DMS53 (cell line): ENCODE measurements at places on chromosomes 16 and 17.

DNA sequence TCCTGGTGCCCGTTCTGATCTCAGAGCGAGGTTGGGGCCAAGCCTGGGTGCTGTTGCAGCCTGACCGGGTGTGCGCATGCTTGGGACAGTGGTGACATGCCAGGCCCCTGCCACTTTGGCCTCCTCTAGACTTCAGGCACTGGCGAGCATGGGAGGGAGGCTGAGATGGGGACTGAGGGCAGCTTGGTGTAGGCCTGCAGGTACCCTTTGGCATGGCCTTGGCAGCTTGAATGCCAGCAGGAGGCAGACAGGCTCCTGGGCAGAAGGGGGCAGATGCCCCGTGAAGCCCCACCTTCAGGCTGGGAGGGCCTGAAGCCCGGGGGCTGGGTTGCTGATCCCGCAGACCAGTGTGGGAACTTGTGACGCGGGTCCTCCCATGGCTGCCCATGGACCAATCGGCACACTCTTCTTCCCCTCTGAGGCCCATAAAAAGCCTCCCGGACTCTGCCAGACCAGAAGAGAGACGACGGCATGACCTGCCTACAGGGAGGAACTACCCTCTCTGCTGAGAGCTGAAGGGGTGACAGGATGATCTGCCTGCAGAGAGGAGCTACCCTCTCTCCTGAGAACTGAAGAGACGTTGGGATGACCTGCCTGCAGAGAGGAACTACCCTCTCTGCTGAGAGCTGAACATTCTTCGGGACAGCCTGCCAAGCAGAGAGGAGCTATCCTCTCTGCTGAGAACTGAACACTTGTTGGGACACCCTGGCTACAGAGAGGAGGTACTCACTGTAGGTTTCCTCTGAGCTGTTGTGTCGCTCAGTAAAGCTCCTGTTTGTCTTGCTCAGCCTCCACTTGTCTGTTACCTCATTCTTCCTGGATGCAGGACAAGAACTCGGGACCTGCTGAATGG is 17.5 kb downstream of the RHOT1 start:
- DNase-seq, result no peak

- no peak for DNase-seq
Observed at GRCh38 chr16:80189476-80190175, 351.2 kb upstream of the DYNLRB2 start.

DNA sequence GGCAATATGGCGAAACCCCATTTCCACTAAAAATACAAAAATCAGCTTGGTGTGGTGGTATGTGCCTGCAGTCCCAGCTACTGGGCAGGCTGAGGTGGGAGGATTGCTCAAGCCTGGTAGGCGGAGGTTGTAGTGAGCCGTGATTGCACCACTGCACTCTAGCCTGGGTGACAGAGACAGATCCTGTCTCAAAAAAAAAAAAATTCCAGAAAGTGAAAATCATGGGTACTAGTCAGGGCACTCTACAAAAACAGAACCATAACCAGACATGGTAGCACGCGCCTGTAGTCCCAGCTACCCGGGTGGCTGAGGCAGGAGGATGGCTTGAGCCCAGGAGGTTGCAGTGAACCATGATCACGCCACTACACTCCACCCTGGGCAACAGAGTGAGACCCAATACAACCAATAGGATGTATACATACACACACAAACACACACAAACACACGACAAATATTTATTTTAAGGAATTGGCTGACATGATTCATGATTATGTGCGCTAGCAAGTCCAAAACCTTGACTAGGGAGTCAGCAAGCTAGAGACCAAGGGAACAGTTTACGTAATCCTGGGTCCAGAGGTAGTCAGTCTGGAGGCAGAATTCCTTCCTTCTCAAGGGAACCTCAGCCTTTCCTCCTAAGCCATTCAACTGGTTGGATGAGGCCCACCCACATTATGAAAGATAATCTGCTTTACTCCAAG is 11.6 kb upstream of the GP1BA start:
- no peak for DNase-seq

DNA sequence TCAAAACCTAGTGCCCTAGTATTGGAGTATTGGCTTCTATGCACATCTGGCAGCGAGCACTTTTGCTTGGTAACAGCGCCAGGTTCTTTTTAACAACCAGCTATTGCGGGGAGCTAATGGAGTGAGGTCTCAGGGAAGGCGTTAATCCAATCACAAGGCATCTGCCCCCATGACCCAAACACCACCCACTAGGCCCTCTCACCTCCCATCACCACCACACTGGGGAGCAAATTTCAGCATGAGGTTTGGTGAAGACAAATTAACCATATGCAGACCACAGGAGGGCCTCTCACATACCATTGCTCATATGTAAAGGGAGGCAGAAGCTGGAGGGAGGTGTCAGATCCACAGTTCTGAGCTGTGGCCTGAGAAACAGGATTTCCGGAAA is 893 bp upstream of the ODF4 start:
- no peak for DNase-seq

- no peak for DNase-seq
Observed at GRCh38 chr17:76243826-76244679, 3.8 kb upstream of the RNF157 start.

GRCh38 chr17:82332669-82333278 is 792 bp downstream of the SECTM1 start:
- peak; percentile 89 for DNase-seq

DNA sequence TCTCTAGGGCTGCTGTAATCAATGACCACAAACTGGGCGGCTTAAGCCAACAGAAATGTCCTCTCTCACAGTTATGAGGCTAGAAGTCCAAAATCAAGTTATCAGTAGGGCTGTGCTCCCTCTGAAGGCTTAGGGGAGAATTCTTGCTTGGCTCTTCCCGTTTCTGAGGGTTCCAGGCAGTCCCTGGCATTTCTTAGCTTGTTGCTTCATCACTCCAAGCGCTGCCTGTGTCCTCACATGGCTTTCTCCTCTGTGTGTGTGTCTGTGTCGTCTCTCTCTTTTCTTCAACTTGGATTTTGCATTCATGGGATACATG is 13.7 kb upstream of the CDC42EP4 start:
- DNase-seq, result no peak

- no peak for DNase-seq
Observed at GRCh38 chr17:58004060-58004459, 3.0 kb downstream of the SRSF1 start.

DNA sequence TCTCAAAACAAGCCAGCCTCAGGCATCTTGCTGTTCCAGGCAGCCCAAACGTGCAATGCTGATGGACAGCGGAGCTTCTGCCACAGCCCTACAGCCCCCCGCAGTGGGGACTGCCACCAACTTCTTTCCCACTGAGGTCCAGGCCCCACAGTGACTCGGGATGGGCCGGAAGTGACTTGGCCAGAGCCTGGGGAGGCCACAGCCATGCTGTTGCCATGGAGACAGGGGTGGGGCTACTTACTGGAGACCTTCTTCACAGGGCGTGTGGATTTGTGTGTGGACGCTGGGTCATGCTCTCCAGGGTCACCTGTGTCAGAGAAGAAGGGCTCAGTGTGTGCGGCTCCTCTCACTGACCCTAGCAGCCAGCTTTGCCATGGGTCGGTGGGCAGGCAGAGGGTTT is 15.0 kb downstream of the TRIM25 start:
- DNase-seq, result no peak

DNA sequence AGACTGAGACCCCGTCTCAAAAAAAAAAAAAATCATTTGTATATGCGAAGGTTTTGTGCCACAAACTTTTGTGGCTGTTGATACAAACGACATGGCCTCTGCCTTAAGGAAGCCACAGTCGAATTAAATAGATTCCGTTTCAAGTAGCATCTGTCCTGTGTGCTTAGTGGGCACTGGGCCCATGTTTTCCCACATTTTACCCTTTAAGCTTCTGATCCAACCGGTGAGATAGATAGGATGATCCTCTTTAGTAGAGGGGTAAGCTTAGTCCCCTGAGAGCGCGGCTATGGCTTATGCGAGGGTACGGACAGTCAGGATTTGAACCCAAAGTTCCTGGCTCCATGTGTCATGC is 776 bp upstream of the TMEM219 start:
- DNase-seq, result peak; percentile 23

DNA sequence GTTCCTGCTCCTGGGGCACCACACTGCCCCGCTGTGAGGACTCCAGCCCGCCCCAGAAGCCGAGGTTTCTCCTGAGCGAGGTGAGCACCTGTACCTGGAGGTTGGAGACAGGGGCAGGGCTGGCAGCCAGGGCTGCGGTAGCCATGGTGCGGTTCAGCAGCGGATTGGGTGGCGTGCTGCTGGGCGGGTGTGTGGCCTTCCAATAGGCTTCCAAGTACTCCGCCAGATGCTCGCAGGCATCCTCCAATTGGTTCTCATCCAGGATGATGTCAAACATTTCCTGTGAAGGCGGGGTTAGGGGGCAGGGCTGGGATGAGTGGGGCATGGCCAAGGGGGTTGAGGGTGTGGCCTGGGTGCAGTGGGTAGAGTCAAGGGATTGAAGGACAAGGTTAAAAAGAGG is 11.3 kb upstream of the ARL5C start:
- peak; percentile 14 for DNase-seq

DNA sequence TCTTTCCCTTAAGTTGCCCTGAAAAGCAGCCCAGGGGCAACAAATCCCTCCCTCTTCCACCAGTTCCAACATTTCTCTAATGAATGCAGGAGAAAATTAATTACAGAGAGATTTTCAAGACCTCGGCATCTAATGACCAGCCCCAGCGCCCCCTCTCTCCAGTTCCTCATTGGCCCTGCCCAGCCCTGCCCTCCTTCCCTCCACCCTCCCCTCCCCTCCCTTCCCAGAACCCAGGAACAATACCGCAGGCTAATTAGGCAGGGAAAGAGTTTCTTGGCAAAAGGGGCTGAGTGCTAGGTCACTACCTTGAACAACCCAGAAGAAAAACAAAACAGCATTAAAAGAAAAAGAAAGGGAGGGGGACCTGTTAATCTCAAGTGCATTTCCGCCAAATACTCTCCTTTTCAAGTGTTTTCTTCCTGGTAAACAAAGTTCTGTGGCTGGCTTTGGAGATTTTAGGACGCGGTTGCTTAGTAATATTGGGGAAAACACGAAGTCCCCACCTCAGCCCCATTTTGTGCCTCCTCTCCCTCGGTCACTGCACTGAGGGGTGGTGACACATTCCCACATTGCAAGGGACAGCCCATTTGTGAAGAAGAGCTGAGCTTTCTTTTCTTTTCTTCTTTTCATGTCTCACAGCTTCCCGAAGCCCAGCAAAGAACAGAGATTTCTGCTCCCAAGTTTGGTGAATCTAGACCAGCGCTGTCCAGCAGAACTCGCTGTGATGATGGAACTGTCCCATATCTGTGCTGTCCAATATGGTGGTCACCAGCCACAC is 215.4 kb downstream of the SOX9 start:
- DNase-seq, result peak; percentile 10

GRCh38 chr17:17919169-17920107 is 52.8 kb downstream of the TOM1L2 start:
- DNase-seq, result peak; percentile 79

DNA sequence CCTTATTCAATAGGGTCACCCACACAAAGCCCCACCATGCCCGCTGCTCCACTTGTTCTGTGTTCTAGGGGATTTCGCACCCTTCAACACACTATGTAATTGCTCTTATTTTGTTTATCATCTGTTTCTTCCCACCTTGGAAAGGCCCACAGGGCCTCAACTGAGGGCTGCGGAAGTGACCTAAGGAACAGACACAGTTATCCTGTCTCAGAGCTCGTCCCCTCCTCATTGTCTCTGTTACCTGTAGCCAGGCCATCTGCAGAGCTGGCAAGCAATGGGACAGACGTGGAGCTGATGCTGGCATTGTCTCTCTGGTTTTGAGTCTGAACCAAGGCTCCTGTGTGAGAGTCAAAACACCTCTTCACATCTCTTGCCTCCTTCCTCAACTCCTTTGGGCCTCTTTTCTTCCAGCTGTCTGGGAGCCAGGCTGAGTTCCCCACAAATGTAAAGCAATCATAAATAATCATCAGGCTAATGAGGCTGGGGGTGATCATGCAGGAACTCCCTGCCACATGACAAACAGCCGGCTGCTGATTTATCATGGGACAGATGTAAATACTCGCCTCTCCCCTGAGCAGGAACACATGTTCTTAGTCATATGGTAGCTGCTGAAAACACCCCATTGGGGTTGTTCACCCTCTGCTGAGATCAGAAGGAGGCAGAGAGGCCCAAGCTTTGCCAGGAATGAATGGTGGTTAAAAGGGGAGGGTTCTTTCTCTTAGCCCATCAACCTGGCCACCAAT is 71.9 kb downstream of the AXIN2 start:
- DNase-seq, result no peak

- DNase-seq, result peak; percentile 100
Observed at GRCh38 chr17:72580321-72581127, 459.7 kb downstream of the SOX9 start.

- DNase-seq, result no peak
Observed at GRCh38 chr17:69407759-69408158, 6.7 kb upstream of the MAP2K6 start.

DNA sequence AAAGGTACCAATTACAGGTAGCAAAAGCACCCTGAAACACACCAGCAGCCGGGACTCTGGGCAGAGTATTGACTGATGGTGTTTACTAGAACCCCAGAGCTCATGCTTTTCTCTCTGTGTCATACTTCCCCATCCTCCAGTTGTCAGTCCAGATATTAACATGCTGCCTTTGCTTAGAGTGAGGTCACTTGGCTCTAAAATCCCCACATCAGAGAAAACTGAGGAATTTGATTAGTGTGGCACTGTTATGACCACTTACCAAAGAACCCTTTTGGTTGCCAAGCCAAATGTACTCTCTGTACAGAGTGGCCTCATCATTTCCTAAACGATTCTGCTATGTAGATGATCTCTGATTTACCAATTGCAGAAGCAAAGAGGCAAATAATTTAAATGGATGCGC is 80.4 kb downstream of the ABCC12 start:
- no peak for DNase-seq

DNA sequence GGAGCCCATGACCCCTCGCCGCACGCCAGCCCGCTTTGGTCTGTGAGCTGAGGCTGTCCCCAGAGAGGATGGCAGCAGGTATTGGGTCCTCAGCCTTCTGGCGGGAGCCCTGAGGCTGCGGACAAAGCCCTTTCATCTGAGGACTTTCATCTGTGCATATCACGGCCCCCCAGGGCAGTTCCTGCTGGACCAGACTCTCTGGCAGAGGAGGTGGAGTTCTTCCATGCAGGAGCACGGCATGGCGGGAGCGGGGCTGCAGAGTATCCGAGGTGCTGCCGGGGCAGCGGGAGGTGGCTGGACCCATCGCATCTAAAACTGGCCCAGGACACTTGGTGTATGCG is 18.8 kb downstream of the DHX38 start:
- no peak for DNase-seq

DNA sequence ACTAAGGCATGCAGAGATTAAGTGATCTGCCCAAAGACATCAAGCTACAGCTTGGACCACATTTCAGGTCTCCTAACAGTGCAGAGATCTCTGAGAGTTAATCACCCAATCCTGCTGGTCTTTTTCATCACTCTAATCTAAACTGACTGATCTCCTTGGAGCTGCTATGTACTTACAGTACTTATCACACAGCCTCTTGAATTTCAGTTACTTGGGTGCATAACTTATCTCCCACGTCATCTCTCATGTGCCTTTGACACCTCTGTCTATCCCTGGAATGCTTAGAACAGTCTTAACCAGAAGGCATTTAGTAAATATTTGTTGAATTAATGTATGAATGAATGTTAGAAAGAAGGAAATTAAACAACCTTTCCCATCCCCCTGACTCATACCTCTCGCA is 139.0 kb downstream of the SNX11 start:
- no peak for DNase-seq
